ENCODE measurements at places on chromosomes 7 and 10.

DNA sequence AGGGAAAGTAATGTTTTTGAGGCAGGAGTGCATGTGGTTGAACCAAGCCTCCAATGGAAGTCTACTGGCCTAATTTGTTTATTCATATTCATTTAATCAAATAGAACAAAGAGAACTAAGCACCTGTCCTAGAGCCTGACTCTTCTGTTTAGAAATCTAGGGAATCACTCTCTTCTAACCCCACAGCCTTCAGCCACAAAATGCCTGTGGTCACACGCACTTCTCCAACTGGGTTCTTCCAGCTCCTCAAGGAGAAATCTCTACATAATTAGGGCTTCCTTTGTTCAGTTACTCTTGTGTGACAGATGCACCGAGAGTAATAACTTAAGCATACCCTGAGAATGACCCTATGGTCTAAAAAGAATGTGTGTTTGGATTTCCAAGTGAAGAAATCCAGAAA is 133.7 kb upstream of the NAMPT start:
- peak; percentile 4 for DNase-seq

GRCh38 chr7:74412603-74413002 is 41.1 kb upstream of the GTF2IRD1 start:
- DNase-seq = no peak

DNA sequence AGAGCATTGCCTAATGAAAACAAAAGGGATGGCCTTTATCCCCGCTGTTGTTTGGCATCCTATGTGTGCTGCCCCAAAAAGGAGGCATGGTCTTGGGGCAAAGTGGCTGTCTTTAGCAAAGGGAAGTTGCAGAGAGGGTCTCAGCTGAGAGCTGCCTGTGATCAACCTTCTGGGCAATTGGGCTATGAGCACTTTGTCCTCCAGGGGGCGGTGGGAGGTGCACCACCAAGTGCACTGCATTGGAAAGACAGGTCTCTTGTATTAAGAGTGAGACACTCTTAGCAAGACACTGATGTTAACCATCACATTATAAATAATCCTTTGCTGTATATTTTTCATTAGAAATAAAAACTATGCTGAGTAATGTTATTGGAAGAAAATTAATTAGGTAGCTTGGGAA is 314.8 kb downstream of the POM121L12 start:
- DNase-seq = no peak

- no peak for DNase-seq
These were observed 143.8 kb upstream of the BMPER start for GRCh38 chr7:33761449-33762080.

GRCh38 chr10:34474009-34474376 is 341.1 kb downstream of the PARD3 start:
- DNase-seq = no peak

DNA sequence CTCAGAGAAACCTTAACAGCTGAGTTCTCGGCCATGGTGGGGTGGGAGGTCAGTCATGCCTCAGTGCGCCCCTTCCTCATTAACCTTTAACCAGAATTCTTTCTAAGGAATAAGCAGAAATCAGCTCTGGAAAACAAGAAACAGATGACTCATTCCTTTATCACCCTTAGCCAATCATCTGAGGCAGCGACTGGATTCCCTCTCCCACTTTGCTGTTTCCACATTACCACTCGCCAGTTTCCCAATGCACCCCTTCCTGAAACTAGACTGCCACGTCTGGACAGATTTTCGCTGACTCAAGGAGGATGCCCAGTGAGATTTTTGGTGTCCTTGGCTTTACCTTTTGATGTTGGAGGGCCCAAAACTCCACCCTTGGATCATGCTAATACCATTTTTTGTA is 223.8 kb downstream of the PLXDC2 start:
- no peak for DNase-seq

- DNase-seq = peak; percentile 71
These were observed 10.4 kb downstream of the ATG9B start for GRCh38 chr7:151013733-151014497.

DNA sequence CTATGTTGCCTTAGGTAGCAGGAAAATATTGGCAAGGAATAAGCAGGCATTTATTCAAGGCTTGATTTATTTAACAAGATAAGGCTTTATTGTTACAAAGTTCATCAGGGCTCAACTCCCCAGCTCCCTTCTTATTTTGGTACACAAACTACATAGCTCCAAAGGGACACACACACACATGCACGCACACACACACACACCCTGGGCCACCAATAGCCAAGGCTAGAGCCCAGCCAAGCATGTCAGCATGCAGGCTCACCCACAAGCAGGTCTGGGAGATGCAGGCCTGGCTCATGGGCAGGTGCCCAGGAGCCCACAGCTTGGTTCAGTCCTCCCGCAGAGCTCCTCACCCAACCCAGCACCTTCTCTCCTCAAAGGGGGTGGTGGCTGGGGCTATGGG is 23.4 kb downstream of the LEP start:
- no peak for DNase-seq

- DNase-seq = no peak
These were observed 397.2 kb downstream of the TCERG1L start for GRCh38 chr10:130914367-130914766.

DNA sequence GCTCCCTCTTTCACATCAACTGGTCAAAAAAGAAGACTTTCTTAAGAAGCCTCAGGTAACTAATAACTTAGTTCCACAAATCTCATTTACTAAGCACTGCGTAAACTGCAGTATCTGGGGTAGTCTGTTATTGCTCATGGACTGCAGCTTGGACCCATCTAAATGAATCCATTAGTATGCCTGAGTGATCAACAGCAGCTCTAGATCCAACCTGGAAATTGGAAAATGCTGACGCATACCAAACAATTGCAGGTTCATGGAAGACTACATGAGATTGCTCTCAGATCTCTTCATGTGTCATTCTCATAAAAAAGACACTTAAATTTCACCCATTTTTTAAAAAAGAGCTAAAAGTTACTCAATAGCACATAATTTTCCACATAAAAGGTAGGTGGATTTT is 121.6 kb downstream of the IDE start:
- DNase-seq = no peak

GRCh38 chr10:90592638-90593302 is 265.1 kb downstream of the HTR7 start:
- peak; percentile 69 for DNase-seq

DNA sequence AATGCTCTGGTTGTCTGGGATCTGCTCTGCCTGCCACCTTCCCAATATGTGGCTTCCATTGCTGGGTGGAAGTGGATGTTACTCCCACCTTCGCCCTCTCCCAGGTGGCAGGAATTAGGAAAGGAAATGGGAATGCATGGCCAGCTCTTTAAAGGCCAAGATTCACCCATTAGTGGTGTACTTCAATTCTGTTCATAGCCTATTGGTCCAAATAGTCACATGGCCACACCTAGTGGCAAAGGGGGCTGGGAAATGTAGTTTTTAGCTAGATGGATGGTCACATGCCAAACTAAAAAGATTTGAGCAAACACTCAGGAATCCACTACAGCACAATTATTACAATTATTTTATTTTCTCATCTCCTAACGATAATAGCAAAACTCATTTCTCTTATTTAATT is 135.1 kb downstream of the NPY start:
- no peak for DNase-seq

DNA sequence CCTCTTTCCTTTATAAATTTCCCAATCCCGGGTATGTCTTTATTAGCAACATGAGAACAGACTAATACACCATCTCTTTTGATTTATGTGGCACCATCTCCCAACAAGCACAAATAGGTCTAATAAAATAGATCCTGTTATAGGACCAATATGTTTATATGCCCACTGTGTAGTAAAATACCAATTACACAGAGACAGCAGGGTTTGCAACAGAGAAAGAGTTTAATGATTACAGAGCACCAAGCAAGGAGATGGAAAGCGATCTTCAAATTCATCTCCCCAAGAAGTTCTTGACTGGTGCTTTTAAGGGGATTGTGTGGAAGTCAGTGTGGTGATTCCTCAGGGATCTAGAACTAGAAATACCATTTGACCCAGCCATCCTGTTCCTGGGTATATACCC is 33.5 kb upstream of the TECTB start:
- no peak for DNase-seq

DNA sequence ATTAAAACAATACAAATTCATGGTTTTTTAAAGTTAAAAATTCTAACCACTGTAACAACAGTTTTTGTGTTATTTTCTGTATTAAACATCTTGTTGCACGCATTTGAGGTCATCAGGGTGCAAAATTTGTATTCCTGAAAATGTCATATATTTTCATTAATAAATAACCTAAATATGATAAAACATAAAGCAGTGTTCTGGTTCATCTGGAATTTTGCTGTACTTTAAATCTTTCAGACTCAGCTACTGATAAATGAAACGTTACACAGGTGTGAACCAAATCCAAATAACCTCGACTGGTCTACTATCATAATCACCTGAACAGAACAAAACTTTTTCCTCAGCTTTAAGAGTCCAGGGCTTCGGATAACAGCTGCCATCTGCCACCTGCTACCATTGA is 6.9 kb downstream of the IFIT2 start:
- no peak for DNase-seq

- no peak for DNase-seq
These were observed 252.9 kb downstream of the WDR37 start for GRCh38 chr10:1308962-1309616.

Data from MV-4-11 (cell line).